ENCODE measurements at places on chromosomes 2 and 18. TPM values are rescaled to one million over a fixed set of nuclear protein-coding genes. Genes with fewer than 3 reads are reported as not detected.

DNA sequence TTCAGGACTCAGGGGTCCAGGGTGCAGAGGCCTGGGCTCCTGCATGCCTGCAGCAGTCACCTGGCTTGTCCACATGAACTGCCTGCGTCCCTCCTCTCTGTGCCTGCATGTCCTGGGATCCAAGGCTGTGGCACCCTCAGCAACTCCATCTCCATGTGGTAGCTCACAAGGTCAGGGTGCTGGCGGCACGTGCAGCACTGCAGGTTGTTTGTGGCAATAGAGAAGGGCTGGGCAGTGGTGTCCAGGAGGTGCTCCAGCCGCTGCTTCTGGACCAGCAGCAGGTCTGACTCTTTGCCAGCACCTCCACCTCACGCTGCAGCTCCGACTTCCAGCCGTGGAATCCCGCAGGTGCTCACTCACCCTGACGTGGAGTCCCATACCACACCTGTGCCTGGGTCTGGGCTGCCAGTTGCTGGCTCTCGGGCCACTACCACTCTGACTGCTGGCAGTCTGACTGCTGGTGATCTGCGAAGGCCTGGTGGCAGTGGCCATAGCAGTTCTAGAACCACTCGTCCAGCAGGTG, 28.8 kb upstream of the IMP4 start:
- no peak for DNase-seq

DNA sequence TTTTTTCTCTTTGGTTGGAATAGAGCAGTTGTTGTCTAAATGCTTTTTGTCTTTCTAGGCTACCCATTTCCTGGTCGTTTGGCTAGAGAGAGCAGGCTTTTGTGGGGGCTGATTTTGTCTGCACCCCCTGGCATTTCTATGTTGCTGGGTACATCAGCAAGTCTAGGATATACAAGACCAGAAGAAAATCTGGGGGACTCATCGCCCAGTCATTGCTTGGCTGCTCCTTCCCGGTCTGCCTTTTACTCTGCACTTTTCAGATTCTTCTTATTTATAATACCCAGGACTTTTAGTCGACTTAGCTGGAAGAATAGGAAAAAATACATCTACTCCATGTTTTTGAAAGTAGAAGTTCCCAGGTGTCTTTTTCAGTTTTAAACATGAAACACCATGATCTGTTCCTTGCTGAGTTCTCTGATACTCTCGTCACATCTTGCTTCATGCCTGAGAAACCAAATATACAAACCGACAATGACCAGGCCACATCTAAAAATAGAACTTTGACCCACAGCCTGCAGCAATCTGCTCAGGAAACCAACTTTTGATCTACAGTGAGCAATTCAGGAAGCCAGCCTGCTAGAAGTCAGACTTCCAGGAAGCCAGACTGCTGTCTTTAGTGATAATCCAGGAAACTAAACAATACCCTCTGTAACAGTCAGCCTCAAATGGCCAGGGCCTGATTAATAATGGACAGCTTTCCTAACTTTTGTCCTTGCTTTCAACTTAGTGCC, 163.8 kb upstream of the MEX3C start:
- DNase-seq = no peak

GRCh38 chr2:239920693-239921365, 104.3 kb downstream of the NDUFA10 start:
- DNase-seq = no peak

GRCh38 chr2:1814616-1815015, 70.3 kb upstream of the PXDN start:
- no peak for DNase-seq

GRCh38 chr2:76998152-76998551, 524.0 kb downstream of the LRRTM4 start:
- no peak for DNase-seq

- peak; percentile 25 for DNase-seq
Observed at GRCh38 chr2:24870440-24870839, 49.6 kb downstream of the ADCY3 start.

DNA sequence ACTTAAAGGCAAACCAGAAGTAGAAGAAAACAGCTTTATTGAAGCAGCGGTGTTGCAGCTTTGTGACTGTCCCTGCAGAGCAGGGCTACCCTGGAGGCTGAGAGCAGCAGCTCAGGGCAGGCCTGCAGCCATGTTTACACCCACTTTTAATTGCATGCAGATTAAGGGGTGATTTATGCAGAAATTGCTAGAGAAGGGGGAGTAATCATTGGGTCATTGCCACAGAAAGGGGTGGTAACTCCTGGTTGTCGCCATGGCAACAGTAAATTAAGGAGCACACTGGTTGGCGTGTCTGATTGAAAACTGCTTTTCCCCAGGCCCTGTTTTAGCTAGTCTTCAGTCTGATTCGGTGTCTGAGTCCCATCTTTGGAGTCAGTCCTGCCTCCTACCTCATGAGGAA, 195.4 kb upstream of the HDAC4 start:
- DNase-seq = peak; percentile 21

GRCh38 chr2:72004201-72004915, 143.3 kb downstream of the CYP26B1 start:
- DNase-seq = peak; percentile 16

- DNase-seq = no peak
Observed at GRCh38 chr2:189880832-189881492, 96.7 kb downstream of the PMS1 start.

DNA sequence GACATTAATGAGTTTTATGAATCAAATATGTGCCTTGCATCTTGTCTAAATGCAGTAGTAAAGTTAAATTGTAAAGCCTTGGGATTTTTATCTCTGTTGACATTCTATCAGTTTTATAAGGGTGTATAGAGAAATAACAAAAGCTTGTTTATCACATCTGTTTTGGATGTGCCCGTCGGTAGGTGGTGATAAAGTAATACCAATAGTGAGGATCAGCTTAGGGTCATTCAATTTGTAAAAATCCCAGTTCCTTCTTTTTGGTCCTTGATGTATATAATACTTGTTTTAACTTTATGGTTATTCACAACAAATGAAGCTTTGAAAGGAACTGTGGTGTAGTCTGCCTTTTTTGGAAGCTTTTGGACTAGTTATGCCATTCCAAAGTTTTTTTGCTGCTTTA, 12.6 kb downstream of the UBE2E3 start:
- no peak for DNase-seq

GRCh38 chr2:40642237-40642636, 190.3 kb upstream of the SLC8A1 start:
- no peak for DNase-seq

DNA sequence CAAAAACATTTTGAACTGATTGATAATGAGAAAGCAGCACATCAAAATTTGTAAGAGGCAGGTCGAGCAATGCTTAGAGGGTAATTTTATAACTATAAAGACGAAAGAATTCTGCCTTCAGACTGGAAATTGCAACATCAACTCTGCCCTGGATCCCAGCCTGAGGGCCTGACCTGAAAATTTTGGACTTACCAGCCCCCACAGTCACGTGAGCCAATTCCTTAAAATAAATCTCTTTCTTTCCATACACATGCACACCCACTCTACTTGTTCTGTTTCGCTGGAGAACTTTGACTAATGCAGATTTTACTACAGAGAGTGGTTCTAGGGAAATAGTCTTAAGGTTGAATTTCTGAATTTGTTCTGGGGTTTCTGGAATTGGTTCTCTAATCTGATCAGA, 14.6 kb upstream of the ACOXL start:
- no peak for DNase-seq

DNA sequence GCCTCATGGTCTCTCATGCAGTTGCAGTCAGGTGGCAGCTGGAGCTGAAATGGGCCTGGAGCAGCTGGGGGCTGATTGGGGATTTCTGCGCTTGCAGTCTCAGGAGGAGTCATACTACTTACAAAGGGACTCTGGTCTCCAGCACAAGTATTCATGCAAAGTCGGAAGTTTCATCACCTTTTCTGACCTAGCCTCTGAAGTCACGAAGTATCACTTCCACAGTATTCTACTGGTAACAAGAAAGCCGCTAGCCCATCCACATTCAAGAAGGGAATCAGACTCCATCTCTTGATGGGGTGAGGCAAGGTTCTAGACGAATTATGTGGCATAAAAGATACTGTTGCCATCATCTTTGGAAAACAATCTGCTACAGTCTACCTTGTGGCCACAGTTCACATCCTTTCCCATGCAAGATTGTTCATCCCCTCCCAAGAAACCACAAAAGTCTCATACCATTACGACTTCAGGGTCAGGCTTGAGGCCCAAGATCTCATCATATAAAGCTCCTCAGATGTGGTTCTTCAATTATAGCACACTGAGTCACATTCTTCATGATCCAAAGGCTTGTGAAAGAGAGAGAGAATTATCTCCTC, 95.3 kb downstream of the SMC6 start:
- no peak for DNase-seq

DNA sequence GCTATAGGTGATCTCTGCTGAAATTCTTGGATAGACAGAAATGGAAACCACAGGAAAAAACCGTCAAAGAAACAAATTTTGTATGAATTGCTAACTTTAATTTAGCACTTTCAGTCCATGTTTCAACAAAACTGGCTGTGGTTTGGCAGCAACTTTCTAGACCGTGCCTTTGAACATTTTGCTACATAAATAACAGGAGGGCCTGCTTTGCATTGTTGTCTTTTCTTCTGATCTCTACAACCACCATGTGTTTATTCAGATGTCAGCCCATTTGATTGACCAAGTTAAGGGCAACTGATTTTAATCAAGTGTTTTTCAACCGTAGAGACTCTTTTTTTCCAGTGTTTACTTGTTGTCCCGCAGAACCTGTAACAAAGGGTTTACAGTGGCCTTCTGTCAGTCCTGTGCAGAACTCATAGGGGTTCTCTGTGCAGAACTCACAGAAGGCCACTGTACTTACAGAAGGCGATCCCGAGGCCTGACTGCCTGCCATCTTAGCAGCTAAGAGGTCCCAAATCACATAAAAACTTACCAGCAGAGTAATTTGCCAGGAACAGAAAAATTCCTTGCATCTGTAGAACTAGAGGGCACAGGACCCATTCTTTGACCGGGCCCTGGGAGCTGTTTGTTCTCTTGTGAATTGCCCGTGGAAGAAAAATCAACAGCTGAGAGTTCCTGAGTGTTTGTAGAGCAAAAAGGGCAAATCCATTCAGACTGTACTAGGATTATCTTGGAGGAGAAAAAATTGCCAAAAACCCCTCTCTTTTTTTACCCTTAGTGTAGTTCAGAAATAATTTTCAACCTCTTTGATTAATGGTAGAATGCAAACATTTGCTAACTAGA, 120.6 kb downstream of the PRKRA start:
- DNase-seq = no peak

GRCh38 chr18:79485788-79486355, 90.1 kb downstream of the NFATC1 start:
- peak; percentile 52 for DNase-seq

- DNase-seq = peak; percentile 75
Observed at GRCh38 chr18:77056344-77057005, 76.1 kb downstream of the MBP start.

DNA sequence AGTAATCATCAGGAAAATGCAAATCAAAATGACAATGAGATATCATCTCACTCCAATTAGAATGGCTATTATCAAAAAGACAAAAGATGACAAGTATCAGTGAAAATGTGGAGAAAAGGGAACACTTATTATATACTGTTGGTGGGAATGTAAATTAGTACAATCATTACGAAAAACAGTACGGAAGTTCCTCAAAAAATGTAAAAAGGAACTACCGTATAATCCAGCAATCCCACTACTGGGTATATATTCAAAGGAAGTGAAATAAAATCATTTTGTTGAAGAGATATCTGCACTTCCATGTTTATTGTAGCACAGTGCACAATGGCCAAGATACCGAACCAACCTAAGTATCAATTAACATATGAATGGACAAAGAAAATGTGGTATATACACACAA, 52.4 kb upstream of the TEX51 start:
- DNase-seq = no peak

- no peak for DNase-seq
Observed at GRCh38 chr2:237171396-237171795, 85.7 kb downstream of the COPS8 start.

GRCh38 chr2:37427241-37427640, 82.8 kb downstream of the QPCT start:
- DNase-seq = no peak

- DNase-seq = no peak
Observed at GRCh38 chr2:170229744-170230143, 51.8 kb downstream of the MYO3B start.

DNA sequence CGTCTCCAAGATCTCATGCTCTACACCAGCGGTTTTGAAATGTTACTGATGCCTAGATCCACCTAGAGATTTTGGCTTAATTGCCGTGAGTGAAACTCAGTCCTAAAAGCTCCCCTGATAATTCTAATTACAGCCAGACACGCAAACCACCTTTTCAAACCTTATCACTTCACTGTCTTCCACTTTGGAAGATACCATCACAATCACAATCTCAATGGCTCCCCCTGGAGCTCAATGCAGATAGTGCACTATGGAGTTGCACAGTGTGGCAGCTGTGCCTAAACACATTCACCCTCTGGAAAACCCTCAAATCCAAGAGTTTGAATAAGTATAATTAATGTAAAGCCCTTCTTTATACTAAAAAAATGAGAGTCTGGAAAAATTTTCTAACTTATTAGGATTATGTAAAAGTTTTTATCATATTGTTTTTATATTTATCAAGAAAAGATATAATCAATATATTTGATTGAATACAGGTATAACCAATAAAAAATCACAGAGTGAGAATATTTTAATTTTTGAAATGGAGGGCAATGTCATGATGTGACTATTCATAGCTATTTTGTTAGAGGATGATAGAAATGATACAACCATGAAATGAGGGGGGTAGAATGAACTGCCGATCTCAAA, 102.9 kb upstream of the SLC8A1 start:
- peak; percentile 5 for DNase-seq

DNA sequence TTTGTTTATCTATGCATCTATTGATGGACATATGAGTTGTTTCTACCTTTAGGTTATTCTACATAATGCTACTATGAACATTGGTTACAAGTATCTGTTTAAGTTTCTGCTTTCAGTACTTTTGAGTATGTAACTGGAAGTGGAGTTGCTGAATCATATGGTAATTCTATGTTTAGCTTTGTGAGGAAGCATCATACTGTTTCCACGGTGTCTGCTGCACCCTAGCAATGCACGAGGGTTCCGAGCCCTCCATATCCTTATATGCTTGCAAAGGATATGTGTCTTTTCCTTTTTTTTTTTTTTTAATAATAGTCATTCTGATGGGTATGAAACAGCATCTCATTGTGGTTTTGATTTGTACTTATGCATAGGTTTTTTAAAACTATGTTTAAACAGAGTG, 83.7 kb downstream of the FMNL2 start:
- no peak for DNase-seq

- no peak for DNase-seq
Observed at GRCh38 chr2:67446491-67446911, 49.4 kb downstream of the ETAA1 start.

- no peak for DNase-seq
Observed at GRCh38 chr2:121363632-121364420, 78.8 kb upstream of the TFCP2L1 start.

- no peak for DNase-seq
Observed at GRCh38 chr18:79942211-79942610, 9.2 kb downstream of the SLC66A2 start.

The NIF3L1 gene
- total RNA-seq = 73.9 TPM

The CYP1B1 gene
- total RNA-seq = 7.3 TPM

The CSRNP3 gene
- 4.3 TPM for total RNA-seq

The MROH2A gene
- not detected for total RNA-seq

The IL36RN gene
- not detected for total RNA-seq

The MYO3B gene
- total RNA-seq = 0.35 TPM

The SERPINB8 gene
- 0.07 TPM for total RNA-seq

The MAIP1 gene
- total RNA-seq = 65.5 TPM

The TMEM163 gene
- 0.14 TPM for total RNA-seq

The ATP5MC3 gene
- 334 TPM for total RNA-seq

Measured in H7 (cell line).